ENCODE measurements at places on chromosomes 6 and 20.

- no peak for DNase-seq
Observed at GRCh38 chr6:40759264-40759663, 172.1 kb upstream of the LRFN2 start.

DNA sequence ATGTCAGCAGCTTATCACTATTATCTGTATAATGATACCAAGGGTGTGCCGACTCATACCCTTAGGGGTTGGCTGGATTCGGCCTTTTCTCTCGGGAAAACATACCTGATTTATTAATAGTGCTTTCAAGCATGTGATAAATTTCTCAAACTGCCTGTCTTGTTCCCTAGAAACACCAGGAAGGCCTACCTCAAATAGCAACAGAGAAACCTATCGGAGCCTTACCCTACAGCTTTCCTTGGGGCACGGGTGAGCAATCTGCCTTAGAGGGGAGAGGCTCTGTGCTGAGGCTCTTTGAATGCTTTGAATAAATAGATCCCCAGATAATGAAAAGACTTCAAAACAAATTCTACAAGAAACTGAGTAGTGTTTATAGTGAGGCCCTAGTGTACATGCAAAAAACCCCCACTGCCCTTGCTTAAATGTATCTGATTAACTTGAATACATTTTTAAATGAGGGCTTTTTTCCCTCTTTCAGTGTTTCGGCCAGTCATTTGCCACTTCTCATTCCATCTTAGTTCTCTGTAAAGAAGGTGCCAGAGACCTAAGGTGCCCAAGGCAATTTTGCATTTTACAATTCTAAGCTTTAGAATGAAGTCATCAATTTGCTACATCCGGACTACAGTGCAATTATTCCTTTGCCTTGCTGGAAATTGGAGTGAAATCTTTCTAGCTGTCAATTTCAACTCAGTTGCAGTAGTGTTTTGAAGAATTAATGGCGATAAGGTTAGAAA lies 320.1 kb downstream of the ESR1 start:
- no peak for DNase-seq

- peak; percentile 70 for DNase-seq
Observed at GRCh38 chr6:13526727-13527670, 39.6 kb upstream of the GFOD1 start.

DNA sequence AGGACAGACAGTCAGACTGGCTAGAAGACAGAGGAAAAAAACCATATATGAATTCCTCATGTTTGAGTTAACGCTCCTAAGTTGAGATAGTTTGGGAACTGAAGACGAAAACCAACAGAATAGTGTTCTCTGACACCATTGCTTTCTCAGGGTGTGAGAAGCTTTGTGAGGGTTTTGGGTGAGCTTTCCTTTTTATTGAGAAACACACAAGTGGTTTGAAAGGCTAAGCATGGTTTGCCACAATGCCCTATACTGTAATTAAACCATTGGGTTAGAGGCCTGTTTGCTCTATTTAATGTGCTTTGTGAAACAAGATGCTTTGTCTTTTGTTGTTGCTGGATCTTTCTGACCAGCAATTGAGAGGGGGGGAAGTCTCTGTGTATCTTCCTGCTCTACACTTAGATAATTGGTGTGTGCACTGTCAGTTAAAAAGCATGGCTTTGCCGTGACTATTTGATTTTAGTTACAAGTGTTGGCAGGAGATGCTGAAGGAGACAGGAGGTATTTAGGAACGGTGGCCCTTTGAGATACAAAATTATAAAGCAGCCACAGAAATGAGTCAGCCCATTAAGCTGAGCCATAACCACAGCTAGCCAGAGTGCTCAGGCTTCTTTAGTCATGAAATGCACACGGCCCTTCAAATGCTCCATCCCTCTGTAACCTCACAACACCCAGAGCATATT lies 273.0 kb upstream of the PREP start:
- no peak for DNase-seq

DNA sequence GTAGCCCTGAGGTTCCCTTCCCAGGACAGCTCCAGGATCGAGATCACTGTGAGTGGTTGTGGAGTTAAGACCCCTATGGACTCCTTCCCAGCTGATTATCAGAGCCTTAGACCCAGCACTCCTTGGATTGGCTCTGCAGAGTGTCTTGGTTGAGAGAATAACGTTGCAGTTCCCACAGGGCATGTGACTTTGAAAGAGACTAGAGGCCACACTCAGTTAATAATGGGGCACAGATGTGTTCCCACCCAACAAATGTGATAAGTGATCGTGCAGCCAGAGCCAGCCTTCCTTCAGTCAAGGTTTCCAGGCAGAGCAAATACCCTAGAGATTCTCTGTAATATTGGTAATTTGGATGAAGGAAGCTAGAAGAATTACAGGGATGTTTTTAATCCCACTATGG lies 5.2 kb upstream of the BTN2A2 start:
- DNase-seq: no peak

DNA sequence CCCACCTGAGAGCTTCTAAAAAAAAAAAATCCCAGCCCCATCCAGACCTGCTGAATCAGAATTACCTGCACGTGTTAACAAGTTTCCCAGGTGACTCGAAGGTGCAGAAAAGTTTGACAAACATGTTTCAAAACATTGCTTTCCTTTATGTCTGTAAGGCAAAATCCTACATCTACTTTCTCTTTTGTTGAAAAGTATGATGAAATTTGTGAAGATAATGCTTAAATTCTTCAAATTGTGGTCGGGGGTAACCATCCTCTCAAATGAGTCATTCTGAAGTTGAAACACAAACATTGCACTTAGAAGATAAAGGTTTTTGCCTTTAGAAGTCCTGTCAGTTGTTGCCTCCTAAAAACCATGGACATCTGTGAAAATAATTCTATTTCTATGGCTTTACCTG lies 429.7 kb downstream of the EPHA7 start:
- DNase-seq: no peak

DNA sequence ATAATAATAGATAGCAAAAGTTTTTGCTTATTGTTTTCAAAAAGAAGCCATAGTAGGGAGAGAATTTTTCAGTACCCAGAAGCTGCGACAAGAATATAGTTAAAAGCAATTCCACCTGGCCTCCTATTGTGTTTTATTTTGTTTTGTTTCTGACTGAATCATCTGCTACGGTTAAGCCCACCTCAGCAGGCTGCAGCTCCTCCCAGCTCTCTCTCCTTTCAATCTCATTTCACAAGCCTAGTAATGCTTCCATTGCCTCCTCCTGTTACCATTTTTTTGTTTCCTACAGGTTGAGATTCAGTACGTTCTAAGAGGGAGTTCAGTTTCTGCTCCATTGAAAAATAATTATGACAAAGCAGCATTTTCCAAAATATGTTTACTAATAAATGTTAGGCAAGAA lies 77.9 kb downstream of the PCSK2 start:
- no peak for DNase-seq

DNA sequence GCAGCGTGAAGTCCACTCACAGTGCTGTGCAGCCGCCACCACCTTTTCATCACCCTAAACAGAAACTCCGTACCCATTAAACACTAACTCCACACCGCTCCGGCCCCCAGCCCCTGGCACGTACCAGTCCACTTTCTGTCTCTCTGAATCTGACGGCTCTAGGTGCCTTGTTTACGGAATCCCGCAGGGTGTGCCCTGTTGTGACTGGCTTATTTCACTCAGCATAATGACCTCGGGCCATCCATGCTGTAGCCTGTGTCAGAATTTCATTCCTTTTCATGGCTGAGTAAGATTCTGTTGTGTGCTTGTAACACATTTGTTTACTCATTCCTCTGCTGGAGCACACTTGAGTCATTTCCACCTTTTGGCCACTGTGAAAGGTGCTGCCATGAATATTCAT lies 18.0 kb downstream of the TCFL5 start:
- DNase-seq: no peak

DNA sequence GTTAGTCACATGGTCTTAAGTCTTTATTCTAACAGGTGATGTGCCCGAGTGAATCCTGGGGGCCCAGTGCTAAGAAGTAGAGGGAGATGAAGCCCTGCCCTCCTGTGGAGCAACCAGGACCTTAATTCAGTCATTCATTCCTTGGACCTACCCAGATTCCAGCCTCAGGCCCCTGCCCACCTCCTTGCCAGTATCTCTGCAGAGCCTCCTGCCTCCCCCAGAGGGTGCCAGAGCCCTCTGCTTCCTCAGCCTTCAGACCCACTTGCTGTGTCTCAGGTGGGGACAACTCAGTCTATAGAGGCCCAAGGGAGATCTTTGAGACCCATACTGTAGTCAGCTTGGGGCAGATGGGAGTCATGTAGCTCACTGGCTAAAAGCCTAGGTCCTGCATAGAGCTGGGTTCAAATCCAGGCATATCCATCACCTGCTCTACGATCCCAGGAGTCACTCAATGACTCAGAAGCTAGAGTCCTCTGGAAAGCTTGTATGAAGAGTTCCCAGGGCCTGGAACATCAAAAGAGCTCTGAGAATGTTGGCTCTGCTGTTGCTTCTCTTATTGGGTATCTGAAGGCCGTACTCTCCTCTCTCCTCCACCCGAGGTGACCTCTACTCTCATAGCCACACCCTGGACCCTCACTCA lies 3.9 kb upstream of the SIGLEC1 start:
- no peak for DNase-seq
